ENCODE measurements at places on chromosomes 16 and 17. TPM values are rescaled to one million over a fixed set of nuclear protein-coding genes. Genes with fewer than 3 reads are reported as not detected.

DNA sequence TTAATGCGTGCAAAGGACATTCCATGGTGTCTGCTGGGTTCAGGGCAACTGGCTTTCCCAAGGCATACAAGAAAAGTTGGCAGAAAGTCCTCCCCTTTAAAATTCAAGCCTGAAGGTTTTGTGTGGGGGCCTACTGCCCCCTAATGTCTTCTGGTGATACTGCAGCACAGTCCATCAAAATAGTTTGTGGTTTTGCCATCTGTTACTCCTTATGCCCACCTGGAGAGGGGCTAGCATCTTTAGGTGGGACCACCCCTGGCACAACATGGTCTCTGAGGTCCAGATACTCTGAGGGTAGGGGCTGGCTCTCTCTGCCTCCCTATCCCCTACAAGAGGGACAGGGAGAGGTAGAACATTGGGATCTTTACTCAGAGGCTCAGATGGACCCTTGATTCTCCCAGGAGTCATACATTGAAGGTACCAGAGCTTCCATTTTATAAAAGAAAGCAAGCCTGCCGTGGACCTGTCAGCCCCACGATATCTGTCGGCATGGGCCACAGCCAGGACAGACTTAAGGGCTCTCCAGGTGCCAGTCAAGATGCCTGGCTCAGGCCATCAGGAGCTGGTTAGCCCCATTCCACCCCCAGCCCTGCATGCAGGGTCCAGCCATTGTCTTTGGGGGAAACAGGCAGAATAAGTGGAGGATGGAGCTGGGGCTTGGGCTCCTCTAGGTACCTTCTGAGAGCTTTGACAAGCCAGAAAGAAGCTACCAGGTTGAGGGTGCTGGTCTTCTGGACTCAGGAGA lies 6.3 kb downstream of the ESRP2 start:
- no peaks in the 10 kb centered on the region for H3K36me3 ChIP-seq
- no peak overlapping the region for H3K4me3 ChIP-seq
- no peak overlapping the region for H3K27ac ChIP-seq
- peaks cover 18% of the 10 kb centered on the region for H3K27me3 ChIP-seq

GRCh38 chr17:73142872-73143381 lies 21.9 kb upstream of the SSTR2 start:
- H3K27ac ChIP-seq = no peak overlapping the region
- peaks cover 10% of the 10 kb centered on the region for H3K27me3 ChIP-seq
- peaks cover 11% of the 10 kb centered on the region for H3K4me1 ChIP-seq
- no peak for DNase-seq
- peaks cover 20% of the 10 kb centered on the region for H3K36me3 ChIP-seq

KRT16 gene
- not detected for total RNA-seq

ZNF287 gene
- total RNA-seq = 8.0 TPM

DNA sequence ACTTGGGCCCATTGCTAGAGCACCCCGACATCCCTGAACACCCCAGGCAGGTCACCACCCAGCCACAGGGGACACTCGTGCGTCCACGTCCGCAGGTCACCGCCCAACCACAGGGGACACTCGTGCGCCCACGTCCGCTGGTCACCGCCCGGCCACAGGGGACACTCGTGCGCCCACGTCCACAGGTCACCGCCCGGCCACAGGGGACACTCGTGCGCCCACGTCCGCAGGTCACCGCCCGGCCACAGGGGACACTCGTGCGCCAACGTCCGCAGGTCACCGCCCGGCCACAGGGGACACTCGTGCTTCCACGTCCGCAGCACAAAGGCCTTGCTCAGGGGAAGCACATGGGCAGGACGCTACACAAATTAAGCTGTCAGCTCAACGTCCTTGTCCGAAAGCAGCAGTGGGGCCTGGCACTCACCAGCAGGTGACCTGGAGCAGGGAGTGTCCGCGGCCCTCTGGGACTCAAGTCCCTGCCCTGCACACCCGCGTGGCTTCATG lies 17.7 kb downstream of the GALNS start:
- H3K4me1 ChIP-seq = no peaks in the 10 kb centered on the region
- H3K36me3 ChIP-seq = peaks cover 9% of the 10 kb centered on the region
- no peak for DNase-seq
- peaks cover 6% of the 10 kb centered on the region for H3K27me3 ChIP-seq

DNA sequence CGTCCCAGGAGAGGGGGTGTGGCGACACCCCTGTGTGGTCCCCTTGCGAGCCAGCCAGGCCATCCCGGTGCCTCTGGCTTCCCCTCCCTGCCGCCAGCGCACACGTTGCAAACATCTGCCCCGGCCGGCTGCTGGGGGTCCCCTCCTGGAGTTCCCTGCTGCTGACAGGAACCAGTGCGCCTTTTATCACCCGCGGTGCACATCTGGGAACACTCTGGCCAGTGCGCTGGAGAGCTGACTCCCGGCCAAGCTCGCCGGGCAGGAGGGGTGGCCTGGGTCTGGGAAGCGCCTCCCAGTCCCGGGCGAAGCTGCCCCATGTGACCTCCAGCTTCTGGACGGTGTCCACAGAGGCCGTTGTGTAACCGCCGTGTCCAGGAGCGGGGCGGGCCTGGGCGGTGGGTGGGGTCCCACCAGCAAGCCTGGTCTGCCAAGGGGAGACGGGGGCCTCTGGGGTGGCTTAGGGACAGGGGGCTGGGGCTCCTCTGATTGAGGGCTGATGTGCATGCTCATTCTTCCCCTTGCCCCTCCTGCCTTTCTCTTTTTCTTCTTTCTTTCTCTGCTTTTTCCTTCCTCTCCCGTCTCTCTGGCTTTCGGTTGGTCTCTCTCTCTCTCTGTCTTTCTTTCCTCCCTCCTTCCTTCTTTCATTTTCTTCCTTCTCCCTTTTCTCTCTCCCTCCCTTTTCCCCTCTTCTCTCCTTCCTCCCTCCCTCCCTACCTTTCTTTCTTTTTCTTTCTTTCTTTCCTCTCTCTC lies 25.2 kb upstream of the CIBAR2 start:
- H3K27ac ChIP-seq = no peak overlapping the region
- no peak for DNase-seq
- H3K4me1 ChIP-seq = peaks cover 35% of the 10 kb centered on the region
- peaks cover 8% of the 10 kb centered on the region for H3K36me3 ChIP-seq

DNA sequence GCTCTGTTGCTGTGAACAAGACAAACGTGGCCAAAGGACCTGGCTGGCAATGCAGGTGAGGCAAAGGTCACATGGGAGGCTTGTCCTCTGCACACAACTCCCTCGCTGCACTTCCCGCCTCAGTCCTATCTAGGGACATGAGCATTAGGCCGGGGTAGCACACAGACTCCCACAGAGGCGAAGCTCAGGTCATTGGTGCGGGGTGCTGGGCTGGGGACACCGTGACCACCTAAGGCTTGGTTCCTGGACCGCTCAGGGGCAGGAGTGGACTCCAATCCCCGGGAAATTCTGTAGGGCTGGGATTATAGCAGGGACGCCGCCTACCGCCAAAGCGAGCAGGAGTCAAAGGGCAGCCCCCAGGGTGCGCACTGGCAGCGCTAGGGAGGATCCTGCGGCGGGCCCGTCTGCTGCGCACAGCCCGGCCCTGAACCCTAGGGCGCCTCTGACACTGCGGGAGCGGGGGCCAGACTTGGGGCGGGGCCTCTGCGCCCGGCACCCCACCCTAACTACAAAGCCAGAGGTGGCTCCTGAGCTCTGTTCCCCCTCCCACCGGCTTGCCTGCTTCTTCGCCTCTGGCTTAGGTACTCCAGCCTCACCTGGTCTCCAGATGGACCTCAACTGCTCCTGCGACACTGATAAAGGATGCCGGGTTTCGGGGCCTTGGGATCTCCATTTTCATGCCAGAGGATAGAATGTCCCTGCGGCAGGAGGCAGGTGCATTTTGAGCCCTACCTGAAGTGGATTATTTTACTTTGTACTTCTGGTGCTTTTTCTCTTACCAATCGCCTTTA lies 3.9 kb upstream of the MT1B start:
- peaks cover 21% of the 10 kb centered on the region for H3K27me3 ChIP-seq
- no peak overlapping the region for H3K27ac ChIP-seq
- H3K4me3 ChIP-seq = no peak overlapping the region

- peak overlapping the region; percentile 94 for H3K27ac ChIP-seq
- no peak for DNase-seq
- no peak overlapping the region for H3K4me3 ChIP-seq
Measured at GRCh38 chr17:42526031-42526444, 10.0 kb upstream of the NAGLU start.

EPX gene
- total RNA-seq = not detected

DNA sequence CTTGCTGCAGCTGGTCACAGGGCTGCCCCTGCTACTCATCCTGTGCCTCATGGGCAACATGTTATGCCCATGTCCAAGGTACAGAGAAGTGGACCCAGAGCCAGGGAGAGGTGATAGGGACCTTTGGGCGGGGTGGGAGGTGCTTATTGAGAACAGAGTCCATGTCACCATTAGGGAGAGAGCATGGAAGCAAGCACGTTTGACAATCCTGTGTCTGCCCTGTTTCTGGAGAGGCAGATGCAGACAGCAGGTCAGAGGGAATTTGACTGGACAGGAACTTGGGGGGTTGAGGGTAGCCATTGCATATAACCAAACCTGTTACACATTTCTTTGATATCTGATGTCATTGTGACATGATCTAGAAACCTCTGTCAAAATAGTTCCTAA lies 14.3 kb upstream of the ARL4D start:
- no peak overlapping the region for H3K27ac ChIP-seq
- H3K4me1 ChIP-seq = peaks cover 1% of the 10 kb centered on the region
- DNase-seq = no peak
- H3K27me3 ChIP-seq = peaks cover 4% of the 10 kb centered on the region

ORAI3 gene
- total RNA-seq = 42.9 TPM

DPEP2NB gene
- not detected for total RNA-seq

DNA sequence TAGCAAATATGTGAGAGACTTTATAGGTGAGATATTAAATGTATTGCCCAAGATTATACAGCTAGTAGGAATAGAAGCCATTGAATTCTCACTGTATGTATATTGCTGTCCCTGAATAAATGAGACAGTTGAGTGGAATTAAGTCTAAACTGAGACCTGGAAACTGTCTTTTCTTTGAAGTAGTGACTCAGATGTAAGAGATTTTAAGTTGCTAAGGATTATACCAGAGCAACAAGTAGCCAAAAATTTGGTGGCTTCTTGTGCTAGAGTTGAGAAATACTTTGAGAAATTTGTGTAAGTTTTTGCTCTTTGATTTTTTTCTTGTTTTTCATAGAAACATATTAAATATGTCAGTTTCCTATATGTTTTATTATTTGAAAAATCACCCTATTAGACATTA lies 58.7 kb downstream of the TANC2 start:
- DNase-seq = no peak
- H3K4me3 ChIP-seq = no peak overlapping the region
- H3K4me1 ChIP-seq = peaks cover 4% of the 10 kb centered on the region
- H3K27me3 ChIP-seq = peaks cover 1% of the 10 kb centered on the region
- no peak overlapping the region for H3K27ac ChIP-seq
- peaks cover 11% of the 10 kb centered on the region for H3K36me3 ChIP-seq

- H3K4me1 ChIP-seq = peaks cover 21% of the 10 kb centered on the region
- peaks cover 11% of the 10 kb centered on the region for H3K27me3 ChIP-seq
- no peak for DNase-seq
- no peak overlapping the region for H3K4me3 ChIP-seq
- H3K27ac ChIP-seq = no peak overlapping the region
Measured at GRCh38 chr17:75899353-75899752, 2.6 kb upstream of the TRIM65 start.

- no peak for DNase-seq
- H3K36me3 ChIP-seq = peaks cover 3% of the 10 kb centered on the region
- H3K27ac ChIP-seq = no peak overlapping the region
- no peaks in the 10 kb centered on the region for H3K27me3 ChIP-seq
Measured at GRCh38 chr16:50263940-50264929, 2.1 kb upstream of the ADCY7 start.

DNA sequence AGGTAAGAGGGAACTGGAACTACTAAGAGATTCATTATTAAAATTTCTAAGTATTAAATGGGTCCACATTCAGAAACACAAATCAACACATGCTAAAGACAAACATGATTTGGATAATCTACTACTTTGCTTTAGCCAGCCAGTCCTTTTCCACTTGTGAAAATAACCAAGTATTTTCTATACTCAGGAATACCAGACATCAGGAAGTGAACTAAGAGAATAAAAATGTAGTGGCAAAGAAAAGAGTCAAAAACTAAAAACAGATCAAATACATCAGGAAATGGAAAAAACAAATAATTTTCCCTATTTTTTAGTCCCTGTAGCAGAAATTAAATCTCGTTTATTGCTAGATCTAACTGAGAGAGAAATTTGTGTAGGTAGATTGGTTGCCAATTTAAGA lies 78.0 kb downstream of the MYO1D start:
- DNase-seq = no peak
- H3K4me3 ChIP-seq = no peak overlapping the region
- no peak overlapping the region for H3K27ac ChIP-seq
- no peaks in the 10 kb centered on the region for H3K36me3 ChIP-seq

DNA sequence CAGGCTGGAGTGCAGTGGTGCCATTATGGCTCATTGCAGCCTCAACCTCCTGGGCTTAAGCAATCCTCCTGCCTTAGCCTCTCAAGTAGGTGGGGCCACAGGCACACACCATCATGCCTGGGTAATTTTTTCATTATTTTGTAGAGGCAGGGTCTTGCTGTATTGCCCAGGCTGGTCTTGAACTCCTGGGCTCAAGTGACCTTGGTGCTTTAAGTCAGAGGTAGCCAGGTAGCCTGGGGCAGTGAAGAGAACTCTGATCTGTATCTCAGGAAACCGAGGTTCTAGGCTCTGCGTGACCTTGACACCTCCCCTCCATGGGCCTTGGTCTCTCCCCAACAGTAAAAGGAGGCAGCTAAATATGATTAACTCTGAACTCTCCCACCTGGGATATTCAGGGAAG lies 3.4 kb downstream of the CTF1 start:
- no peak overlapping the region for H3K27ac ChIP-seq
- H3K27me3 ChIP-seq = peaks cover 15% of the 10 kb centered on the region
- H3K4me1 ChIP-seq = peaks cover 43% of the 10 kb centered on the region
- peaks cover 8% of the 10 kb centered on the region for H3K36me3 ChIP-seq

GRCh38 chr17:7987112-7987893 lies 15.1 kb upstream of the GUCY2D start:
- H3K27ac ChIP-seq = no peak overlapping the region
- DNase-seq = no peak
- H3K27me3 ChIP-seq = no peaks in the 10 kb centered on the region
- H3K36me3 ChIP-seq = no peaks in the 10 kb centered on the region
- no peak overlapping the region for H3K4me3 ChIP-seq
- H3K4me1 ChIP-seq = no peaks in the 10 kb centered on the region

DNA sequence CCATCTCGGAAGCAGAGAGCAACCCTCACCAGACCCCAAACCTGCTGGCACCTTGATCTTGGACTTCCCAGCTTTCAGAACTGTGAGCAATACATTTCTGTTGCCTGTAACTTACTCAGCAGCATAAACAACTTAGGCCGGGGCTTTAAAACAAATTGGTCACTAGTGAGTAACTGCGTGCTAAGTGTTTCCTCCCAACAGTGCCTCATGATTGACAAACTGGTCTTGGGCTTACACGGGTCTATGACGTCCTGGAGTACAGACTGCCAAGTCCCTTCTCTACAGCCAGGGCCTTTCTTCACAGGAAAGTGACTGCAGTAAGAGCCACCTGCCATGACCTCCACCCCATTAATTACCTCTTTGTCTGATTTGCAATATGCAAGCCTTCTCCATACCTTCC lies 136.7 kb downstream of the XYLT1 start:
- peaks cover 3% of the 10 kb centered on the region for H3K27me3 ChIP-seq
- no peaks in the 10 kb centered on the region for H3K36me3 ChIP-seq
- no peaks in the 10 kb centered on the region for H3K4me1 ChIP-seq
- H3K4me3 ChIP-seq = no peak overlapping the region
- DNase-seq = no peak

GRCh38 chr16:65781855-65782254 lies 584.6 kb upstream of the CDH5 start:
- H3K27ac ChIP-seq = no peak overlapping the region
- H3K27me3 ChIP-seq = peaks cover 4% of the 10 kb centered on the region
- no peak for DNase-seq
- H3K4me3 ChIP-seq = no peak overlapping the region

GRCh38 chr17:45261577-45262515 lies at the start of gene SPATA32:
TSS of gene SPATA32 (minus strand) at chr17:45262094. CDS start at chr17:45262016, 78 bp downstream.
- peaks cover 7% of the 10 kb centered on the region for H3K27me3 ChIP-seq
- peaks cover 5% of the 10 kb centered on the region for H3K4me1 ChIP-seq
- H3K27ac ChIP-seq = no peak within 1 kb of the TSS
- H3K36me3 ChIP-seq = peaks cover 3% of the 10 kb centered on the region
- H3K4me3 ChIP-seq = peak within 1 kb of the TSS; percentile 25

Data from endothelial cell (in vitro differentiated cells).